ENCODE measurements at places on chromosomes 7 and 10. TPM values are rescaled to one million over a fixed set of nuclear protein-coding genes. Genes with fewer than 3 reads are reported as not detected.

DNA sequence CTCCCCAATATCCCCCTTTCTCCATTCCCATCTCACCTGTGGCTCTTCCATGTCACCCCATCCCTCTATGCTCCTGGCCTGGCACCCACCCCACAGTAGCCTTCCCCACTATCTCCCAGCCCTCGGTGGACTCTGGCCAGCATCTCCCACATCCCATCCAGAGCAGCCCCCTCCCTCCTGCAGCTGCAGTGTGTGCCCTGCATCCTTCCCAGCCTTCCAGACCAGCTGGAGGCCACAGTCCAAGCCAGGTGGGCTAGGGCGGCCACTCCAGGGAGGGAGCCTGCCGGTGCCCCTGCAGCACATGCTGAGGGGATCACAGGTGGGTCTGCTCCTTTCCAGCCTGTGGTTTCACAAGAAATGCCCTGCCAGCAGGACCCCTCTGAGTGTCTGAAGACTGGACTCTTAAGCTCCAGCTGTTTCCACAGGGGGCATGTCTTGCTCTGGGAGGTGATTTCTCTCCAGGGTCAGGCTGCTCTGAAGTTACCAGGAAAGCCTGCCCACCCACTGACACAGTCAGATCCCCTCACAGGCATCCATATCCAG, 90.9 kb upstream of the PPIF start:
- DNase-seq: no peak

DNA sequence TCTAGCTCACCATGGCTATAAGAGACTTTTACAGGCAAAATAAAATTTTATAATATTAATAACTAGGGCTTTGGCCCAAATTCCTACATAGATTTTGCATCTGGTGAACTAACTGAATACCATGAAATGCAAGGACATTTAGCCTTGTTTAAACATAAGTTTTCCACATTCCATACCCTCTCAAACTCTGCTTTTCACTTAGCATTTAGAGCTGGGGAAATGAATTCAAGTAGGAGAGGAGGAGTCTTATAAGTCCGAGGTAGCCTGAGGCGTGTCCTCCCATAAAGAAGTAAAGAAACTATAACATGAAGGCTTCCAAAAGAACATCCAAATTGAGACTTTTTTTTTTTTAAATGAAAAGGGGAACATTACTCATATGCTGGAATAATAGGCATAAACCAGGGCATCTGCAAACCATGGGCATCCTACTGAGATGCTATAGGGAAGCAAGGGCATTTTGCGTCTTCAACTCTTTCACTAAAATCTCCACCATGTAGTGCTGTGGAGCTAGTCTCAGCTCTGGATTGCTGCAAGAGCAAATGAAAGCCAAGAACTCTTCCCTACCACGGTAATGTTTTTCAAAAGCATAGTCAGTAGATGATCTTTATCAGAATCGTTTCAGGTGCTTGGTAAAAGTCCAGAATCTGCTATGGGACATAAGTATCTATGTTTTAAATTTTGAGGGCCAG, 79.1 kb downstream of the PALS2 start:
- no peak for DNase-seq

The MACC1 gene
- polyA plus RNA-seq: 50.2 TPM

DNA sequence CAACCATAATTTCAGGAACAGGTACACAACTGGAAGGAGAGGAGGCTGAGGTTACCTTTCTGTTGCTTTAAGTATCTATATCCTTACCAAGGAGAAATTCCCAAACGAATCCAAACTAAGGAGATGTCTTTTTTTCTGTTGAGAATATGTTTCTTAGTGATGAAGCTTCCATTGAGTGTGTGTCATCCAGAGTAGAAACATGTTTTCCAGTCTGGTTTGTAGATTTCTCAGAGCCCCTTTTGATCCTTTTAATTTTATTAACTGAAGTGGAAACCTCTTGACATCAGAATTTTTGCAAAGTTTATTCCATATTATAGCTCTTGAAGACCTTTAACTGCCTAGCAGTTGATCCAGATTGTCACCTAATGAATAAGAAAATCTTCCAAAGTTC, 207.1 kb upstream of the FERD3L start:
- DNase-seq: no peak

The ANKRD30A gene
- 0.01 TPM for polyA plus RNA-seq

The LIPM gene
- polyA plus RNA-seq: 0.04 TPM

GRCh38 chr7:24441314-24442027, 131.8 kb upstream of the PALS2 start:
- no peak for DNase-seq
